ENCODE measurements at places on chromosomes 2 and 18.
A peak's percentile ranks its signal among the peaks of the same experiment; 100 is the strongest.

GRCh38 chr18:9429662-9429993, 45.7 kb upstream of the RALBP1 start:
- DNase-seq: no peak

DNA sequence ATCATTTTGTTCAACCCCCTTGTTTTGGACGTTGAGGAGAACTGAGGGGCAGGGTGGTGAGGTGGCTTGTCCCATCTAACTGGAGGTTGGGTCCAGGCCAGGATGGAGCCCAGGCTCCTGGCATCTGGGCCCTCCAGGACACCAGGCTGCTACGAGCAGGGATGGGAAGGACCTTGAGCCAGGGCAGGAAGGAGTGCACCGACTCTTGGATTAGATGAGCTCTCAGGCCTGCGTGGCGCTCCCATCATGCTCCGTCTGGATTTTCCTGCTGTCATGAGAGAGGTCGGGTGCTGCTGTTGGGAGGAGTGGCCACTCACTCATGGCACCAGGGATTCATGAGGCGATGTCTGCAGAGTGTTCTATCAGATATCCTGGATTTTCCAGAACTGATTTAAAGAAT, 18.3 kb upstream of the ALLC start:
- no peak for DNase-seq

DNA sequence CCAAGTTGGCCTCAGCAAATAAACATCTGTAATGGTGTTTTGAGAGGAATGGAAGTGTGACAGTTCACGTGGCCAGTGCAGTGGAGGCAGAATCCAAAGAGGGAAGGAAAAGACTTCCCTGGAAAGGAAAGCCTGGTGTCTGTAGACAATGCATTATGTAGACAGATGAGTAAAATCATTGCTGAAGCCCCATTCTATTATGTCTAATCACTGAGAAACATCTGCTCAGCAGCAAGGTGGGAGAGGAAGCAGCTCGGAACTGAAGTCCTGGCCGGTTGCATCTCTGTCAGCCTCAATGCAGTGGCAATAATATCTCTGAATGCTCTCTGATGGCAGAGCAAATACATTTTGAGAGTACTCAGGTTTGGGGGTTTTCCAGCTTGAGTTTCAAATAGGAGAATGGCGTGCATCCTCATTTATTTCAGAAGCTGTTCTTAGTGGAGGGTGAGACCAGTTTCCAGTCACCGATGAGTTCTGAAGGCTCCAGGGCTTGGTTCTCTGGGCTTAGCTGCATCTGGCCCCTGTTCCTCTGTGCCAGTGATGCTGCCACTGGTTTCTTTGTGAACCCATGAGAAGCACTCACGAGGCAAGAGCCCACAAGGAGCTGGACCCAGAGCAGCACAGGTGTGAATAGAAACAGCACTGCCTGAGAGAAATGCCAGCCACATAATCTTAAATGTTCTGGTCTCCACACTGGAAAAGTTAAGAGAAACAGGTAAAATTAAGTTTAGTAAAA, 63.3 kb downstream of the RPIA start:
- no peak for DNase-seq

DNA sequence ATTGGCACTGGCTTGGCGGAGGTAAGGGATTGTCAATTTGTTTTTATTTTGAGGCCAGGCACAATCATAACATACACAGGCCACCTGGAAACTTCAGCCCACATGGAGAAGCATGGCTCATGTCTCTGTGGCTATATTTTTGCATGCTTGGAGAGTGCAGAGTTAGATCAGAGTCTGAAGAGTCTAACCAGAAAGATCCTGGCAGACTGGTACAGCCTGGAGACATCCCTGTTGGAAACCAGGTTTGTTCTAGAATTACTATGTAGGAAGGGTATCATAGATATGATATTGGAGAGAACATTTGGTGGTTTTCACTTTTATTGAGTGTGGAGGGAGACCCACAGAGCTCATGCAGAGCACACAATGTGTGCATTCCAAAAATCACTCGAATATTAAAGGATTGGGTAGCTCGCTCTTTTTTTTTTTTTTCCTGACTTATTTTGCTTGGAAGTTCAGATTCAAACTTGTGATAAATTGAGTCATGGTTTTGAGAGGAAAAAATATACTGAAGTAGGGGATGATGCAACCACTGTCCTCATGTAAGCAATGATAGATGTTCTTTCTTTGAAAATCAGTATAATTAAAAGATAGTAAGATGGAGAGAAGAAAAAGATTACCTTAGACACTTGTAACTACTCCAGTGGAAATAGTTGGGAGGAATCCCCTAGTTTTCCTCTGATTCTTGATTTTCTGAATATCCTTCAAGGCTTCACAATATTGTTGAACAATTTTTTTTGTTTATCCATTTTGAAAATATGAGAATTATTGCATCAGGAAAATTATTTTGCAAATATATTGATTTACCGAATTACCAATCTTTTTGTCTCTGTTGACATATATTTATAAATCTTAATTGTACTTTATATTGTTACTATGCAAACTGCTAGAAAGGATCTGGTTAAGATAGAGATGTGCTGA, 185.7 kb upstream of the ZEB2 start:
- DNase-seq: no peak

DNA sequence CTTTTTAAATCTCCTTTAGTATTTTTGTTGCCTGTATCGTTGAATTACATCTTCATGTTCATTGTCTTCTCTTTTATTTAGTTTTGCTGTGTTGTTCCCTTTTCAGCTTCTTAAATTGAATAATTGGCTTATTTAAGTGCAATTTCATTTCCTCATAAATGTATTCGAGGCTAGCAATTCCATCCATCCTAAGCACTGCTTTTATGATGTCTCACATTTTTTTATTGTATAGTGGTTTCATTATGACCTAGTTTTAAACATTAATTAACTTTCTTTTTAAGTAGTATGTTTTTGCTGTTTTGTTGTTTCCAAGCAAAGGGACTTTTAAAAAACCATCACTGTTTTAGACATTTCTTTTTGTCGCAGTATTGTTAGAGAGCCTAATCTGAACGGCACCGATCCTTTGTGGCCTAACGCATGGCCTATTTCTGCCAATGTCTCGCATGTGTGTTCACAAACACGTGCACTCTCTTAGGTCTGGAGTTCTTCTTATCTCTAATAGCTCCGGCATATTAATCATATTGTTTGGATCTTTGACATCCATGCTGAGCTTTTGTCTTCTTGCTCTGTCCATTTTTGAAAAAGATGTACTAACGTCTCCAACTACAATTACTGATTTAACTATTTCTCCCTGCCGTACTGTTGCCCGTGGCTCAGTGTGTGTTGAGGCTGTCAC, 59.6 kb upstream of the ZNF516 start:
- DNase-seq: peak; percentile 58

- DNase-seq: no peak
Observed at GRCh38 chr18:36099311-36099710, 29.8 kb downstream of the SLC39A6 start.

- no peak for DNase-seq
Observed at GRCh38 chr2:168208652-168209051, 38.7 kb downstream of the STK39 start.

- DNase-seq: no peak
Observed at GRCh38 chr18:9522952-9523351, 47.6 kb downstream of the RALBP1 start.

GRCh38 chr2:232412986-232413385, 6.3 kb downstream of the ALPG start:
- DNase-seq: no peak

- DNase-seq: no peak
Observed at GRCh38 chr2:164662868-164663631, 41.8 kb upstream of the GRB14 start.

- no peak for DNase-seq
Observed at GRCh38 chr2:238255151-238255551, 15.3 kb upstream of the HES6 start.

GRCh38 chr2:197628043-197628500, 47.3 kb downstream of the RFTN2 start:
- peak; percentile 42 for DNase-seq

DNA sequence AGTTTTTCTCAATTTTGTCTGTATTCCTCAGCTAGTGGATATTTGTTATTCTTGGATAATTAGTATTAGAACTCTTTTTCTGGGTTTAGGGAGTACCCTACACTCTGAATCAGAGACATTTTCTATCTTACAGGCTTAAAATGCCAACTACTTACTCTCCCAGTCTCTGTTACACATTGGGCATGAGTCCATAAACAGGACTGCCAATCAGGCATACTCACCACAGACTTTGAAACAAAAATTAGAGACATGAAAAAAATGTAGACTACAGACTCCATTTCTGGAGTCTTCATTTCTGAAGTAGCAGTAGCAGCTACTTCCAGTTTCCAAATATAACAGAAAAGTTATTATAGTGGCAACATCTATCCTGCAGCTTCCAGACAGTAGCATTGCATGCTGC, 279.7 kb downstream of the MBD5 start:
- DNase-seq: no peak

DNA sequence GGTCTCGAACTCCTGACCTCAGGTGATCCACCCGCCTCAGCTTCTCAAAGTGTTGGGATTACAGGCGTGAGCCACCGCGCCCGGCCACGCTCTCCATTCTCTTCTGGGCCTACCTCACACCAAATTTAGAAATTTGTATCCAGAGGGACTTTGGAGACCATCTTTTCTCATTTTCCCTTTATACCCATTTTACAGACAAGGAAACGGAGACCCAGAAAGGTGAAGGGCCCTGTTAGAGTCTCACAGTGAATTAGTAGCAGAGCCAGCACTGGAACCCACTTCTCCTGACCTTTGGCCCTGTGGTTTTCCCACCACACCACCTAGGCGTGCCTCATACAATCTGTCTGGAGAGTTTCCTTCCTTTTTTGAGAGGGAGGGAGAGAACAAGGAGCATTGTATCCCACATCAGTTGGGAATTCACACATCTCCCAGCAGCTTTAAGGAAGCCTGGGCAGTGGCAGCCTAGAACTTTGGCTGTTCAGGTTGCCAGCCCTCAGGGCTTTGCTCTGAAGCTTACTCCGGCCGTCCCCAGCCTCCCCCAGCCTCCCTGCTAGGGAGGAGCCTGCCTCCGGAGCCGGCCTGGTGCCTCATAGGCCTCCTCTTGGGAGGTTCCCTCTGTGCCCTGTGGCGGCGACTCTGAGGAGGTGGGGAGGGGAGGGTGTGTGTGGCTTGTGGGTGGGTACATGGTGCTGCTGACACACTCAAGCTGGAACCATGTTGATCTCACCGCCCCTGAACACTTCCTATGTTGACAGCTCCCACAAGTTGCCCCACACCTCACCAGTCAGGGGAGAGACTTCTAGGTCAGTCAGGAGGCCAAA, 13.8 kb downstream of the FOSL2 start:
- no peak for DNase-seq

- DNase-seq: no peak
Observed at GRCh38 chr2:96320728-96321622, 4.1 kb upstream of the ITPRIPL1 start.

- no peak for DNase-seq
Observed at GRCh38 chr2:172894689-172895387, 159.2 kb downstream of the RAPGEF4 start.

- DNase-seq: no peak
Observed at GRCh38 chr2:33051586-33052360, 105.0 kb downstream of the LTBP1 start.

- DNase-seq: no peak
Observed at GRCh38 chr2:54950811-54951210, 99.4 kb downstream of the RTN4 start.

DNA sequence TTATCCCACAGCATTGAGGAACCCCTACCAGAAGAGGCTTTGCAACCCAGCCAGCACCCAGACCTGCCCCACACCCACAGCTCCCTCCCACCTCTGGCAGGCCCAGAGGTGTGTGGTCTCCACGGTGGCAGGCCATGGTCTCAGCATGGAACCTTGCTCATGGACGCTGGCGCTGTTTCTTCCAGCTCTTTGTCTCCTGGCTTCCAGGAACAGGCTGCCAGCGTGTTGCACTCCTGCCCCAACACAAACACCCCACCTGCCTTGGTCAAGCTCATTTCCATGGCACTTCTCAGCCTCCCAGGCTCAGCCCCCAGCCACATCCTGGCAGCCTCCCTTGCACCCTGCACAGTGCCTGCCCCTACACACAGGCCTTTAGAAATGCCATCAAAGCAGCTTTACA, 31.7 kb downstream of the EN1 start:
- DNase-seq: no peak

DNA sequence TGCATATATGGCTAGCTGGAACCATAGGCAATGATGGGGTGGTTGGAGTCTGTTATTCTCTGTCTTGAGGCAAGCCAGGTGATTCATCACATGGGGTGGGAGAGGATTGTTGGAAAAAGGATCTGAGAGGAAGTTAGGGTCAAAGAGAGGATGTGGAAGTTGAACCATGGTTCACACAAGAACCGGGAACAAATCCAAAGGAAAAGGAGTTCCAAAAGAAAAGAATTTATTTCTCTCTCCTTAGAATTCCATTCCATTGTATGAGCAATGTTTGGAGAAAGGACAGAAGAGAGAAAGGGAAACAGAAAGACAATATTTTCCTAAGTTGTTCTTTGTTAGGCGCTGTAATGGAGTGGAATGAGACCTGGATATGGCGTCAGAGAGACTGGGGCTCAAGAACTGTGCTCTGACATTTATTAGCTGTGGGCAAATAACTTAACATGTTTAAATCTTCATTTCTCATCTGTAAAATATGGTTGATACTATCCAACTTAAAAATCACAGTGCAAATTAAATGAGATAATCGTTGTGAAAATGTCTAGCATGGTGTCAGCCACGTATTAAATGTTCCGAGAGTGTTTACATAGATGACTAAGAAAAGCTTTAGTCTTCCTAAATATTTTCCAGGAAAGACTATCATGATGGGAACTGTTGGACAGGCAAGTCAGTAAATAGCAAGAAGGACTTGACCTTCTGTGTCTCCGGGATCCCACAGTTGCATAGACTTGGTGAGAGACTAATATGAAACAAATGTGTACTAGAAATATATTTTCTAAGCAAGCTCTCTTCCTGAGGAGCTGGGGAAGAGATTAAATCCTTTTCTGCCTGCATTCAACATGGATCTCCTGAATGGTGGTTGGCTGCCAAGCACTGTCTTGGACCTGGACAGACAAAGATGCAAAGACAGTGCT, 71.4 kb downstream of the TRIB2 start:
- peak; percentile 20 for DNase-seq

- no peak for DNase-seq
Observed at GRCh38 chr2:20181761-20182160, 43.2 kb downstream of the SDC1 start.

GRCh38 chr2:216607277-216607560, 26.0 kb upstream of the IGFBP2 start:
- DNase-seq: no peak
